A673 (cell line): ENCODE measurements at places on chromosomes 1 and 21.

GRCh38 chr1:13582713-13583443 is 754 bp upstream of the PDPN start:
- DNase-seq, result no peak

DNA sequence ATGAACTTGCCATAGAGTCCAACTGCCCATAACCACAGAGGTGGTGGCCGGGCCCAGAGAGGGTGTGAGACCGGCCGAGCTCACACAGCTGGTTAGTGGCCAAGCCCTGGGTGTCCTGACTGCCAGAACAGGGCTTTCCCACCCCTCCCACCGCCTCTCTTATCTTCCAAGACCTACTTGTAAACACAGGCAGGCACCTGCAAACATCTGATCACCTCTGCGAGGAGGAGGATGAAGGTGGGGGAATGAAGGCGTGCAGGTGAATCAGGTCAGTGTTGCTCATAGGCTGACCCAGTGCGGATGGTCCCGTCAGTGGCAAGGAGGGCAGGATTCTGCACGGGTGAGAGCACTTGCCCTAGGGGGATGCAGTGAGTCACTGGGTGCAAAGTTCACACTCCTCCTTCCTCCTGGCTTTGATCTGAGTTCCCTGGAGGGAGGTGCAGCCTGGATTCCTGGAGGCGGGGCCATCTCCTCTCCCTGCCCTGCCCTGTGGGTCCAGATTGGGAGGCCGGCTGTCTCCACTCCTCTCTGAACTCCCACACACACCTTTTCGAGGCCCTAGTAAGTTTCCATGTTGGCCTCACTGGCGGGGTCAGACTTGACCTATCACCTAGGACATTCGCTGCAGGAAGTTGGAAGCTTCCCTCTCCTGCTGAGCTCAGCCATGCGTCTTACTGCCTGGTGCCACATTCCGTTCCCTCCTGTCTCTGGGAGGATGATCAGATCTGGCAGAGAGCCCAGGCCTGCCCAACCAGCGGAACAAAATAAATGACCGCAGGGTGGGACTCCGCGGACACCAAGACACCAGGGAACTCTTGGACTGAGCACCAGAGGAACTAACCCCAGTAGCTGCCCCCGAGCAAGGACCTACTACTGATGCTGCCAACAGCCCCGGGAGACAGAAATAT is 7.3 kb downstream of the UQCRHL start:
- DNase-seq, result no peak

DNA sequence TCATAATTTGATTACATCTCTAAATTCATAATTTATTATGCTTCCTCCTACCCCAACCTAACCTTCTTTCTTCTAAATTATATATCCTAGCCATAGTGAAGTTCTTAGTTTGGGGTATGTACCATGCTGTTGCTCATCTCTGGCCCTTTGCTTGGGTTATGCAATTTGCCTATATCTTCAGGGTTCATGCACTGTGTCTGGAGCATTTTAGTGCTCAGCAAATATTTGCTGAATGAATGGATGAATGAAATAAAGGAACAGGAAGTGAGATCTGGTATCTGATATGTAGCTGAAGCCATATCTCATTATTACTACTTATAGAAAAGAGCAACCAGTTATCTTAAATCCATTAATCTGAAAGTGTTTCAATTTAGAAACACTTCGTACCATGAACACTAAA is 137.6 kb downstream of the GPATCH2 start:
- DNase-seq, result peak; percentile 11

- no peak for DNase-seq
Observed at GRCh38 chr1:99250728-99251127, 13.6 kb upstream of the PLPPR4 start.

DNA sequence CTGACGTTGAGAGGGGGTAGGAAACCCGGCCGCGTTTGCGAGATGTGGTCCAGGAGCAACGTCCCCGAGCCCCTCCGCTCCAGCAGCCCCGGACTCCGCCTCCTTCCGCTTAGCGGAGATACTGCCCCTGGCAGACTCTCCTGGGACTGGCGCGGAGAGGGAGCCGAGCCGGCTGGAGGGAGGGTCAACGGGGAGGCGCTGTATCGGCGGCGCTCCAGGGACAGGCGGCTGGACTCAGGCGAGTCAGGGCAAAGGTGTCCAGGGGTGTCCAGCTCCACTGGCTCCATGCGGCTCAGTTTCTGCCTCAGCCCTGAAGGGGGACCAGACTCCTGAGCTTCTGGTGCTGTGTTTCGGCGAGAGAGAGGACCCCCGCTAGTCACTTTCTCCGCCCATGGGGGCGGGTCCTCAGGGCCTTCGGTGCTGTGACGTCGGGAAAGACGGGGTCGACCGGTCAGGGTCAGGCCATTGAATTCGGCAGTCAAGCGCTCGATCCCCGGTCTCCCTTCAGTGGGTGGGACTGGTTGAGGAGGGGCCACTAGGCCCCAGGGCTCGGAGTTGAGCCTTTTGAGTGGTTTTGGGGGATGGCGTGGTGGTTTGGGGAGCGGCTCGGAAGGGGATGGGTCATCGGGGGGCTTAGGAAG is 2.8 kb upstream of the LIX1L start:
- DNase-seq, result peak; percentile 82

DNA sequence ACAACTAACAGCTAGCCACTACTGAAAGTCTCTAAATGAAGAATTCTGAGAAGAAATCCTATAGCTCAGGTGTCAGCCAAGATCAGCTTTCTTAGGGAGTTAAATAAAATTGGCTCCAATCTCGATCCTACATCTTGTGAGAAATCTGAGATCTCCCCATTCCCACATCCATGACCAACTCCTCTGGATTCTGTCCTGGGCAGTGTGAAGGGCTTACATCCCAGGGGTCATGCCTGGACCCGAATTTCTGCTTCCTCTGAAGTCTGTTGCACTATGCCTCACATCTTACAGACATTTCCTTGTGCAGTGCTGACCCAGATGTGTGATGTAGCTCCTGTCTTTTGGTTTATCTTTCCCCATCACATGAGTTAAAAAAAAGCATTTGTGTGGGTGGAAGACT is 4.8 kb upstream of the TNN start:
- DNase-seq, result no peak

DNA sequence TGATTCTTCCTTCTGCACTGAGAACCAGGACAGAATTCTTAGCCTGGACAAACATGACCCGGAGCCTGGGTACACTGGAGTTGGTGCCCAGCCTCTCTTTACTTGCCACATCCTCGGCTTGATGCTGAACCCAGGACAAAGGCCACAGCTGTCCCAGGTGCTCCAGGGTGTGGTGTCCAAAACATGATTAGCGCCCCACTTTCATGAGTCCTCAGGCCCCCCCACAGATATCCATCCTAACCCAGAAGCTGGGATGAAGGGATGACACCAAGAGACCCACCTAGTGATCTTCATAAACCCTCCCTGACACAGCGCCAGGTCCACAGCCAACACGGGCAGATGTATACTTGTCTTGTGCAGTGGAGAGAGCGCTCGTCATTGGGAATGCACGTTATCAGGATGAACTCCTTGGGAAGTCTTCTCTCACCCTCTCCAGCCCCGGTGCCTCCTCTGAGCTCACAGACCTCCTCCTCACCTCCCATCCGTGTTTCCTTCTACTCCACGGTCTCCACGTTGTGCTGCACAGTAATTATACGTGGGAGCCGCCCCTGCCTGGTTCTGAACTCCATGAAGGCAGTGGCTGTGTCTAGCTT is 3.6 kb downstream of the ABCA4 start:
- no peak for DNase-seq

- no peak for DNase-seq
Observed at GRCh38 chr1:20307026-20307425, 16.4 kb downstream of the VWA5B1 start.

DNA sequence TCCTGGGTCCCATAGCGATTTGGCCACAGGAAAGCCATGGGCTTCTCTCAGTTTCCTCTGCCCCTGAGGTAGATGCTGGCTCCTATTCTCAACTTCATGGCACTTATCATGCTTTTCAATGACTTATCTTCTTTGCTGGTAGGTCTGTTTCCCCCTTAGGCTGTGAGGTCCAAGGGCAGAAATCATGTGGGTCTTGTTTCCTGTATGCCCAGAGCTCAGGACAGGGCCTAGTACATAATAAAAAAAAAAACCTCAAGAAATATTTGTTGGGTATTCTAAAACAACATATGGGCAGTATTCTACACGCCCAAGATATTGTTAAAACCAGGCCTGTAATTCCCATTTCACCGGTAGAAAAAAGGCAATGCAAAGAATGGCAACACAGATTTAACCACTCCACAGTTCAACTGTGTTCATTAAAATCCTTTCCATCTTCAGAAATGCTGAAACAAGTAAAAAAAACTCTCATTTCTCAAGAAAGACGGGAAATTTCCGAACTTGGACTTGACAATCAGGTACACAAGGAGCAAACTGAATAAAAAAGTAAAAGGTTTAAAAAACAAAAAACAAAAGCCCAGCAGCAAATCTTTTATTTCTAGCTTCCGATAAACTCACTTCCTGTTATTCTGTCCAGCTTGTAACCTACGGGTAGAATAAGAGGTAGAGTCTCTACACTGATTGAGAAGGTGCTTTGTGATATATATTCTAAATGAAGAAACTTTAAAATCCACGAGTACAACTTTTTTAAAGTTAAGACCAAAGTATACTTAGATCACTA is 6.3 kb upstream of the TDRD10 start:
- DNase-seq, result no peak

GRCh38 chr1:26359981-26360806 is 6.3 kb upstream of the CRYBG2 start:
- DNase-seq, result no peak

DNA sequence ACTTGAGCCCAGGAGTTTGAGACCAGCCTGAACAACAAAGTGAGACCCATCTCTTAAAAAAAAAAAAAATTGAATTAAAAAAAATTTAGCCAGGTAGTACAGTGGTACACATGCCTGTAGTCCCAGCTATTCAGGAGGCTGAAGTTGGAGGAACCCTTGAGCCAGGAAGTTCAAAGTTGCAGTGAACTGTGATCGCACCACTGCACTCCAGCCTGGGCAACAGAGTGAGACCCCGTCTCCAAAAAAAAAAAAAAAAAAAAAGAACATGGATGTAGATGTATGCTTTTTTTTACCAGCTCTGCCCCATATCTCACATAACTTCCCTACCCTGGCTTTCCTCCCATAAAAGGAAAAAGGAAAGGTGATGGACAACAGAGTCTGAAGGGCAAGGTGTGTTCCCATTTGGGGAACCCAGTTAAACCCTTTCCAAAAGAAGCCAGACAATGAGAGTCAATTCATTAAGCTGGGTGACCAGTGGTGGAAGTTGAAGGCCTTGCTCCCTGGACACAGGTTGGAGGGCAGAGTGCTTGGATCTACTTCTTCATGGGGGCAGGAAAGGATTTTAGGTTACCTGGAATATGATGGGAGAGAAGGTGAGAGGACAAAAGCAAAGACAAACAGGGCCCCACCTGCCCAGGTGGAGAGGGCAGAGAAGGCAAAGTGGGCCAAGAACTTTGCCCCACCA is 2.9 kb downstream of the KRTCAP2 start:
- no peak for DNase-seq

GRCh38 chr1:200282497-200283122 is 127.2 kb downstream of the ZNF281 start:
- DNase-seq, result no peak

DNA sequence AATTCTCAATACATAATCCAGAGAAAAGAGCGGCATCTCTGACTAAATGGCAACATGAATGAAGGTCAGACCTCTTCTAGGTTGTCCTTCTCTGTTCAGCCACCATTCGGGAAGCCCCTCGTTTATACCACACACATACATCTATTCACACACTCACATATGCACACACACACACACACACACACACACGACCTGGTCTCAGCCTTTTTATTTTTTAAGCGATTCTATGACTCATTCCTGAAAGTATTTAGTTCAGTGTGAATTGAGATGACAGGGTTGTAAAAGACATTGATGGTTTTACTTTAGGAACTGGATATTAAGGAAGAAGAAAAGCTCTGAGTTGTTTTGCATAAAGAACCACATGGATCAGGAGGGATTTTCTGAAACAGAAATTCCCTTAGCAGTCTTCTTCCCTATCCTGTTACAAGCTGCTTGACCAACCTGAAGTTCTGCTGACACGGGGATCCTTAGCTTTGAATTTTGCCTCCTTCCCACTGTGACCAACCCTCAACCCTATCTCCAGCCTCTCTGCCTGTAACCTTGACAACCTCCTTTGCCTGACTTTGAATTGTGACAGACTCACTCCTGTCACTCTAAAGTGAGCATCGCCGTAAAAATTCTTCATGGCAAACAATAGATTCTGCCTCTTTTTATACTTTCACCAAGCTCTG is 383.1 kb upstream of the ESRRG start:
- DNase-seq, result no peak

DNA sequence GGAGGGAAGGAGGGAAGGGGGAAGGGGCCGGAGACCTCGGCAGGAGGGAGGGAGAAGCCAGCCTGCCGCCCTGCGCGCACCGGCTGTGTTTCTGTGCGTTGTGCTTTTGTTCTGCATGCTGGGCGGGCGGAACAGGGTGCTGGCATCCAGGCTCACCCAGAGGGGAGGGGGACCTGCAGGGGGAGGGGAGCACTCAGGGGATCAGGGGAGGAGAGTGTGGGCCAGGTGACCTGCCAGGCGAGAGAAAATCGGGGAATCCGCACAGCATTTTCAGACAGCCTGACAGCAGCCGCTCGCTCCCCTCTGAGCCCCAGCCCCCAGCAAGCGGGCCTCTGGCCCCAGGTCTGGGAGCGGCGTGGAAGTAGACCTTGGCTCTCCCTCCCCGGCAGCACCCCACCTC is 54.7 kb downstream of the RIPK4 start:
- no peak for DNase-seq

DNA sequence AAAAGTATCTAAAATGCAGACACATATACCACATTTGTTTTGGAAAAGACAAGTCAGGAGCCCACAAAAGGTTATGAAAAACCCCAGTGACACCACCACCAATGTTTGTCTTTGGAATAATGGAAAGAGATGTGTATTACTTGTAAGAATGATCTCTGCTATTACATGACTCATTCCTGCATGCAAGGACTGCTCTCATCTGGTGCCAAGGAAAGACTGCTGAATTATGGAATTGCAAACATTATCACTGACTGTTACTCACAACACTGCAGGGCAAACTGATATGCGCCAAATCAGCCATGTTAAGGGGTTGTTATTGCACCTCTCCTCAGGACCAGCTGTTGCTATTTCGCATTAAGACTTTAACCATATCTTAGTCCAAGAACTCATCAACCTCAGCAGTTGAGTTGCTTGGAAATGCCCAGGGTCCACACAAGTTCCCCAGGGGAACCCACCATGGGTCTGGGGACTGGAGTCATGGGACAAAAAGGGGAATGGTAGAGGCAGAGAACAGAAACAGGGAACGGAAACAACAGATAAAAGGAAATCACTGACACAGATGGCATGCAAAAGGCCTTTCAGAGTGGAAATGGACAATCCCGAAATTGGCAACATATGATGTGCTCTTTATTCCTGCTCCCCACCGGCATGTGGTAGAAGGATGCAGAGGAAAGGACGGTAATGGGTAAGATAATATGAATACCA is 34.4 kb downstream of the CAPZB start:
- DNase-seq, result peak; percentile 67

DNA sequence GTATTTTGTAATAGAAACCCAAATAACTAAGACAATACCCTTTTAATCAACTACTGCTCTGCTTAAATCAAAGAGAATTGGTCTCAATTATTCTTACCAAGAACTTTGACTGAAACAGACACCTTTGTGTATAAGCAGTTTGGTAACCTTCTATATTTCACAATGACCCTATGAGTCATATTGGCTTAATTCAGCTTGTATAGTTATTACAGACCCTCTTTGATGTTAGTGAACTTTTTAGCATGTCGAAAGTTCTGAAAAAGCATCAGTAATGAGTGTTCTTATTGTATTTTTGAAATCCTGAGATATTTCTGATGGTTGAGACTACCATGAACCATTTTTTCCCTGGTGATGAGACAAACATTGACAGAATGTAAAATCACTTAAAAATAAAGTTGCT is 43.3 kb upstream of the RABGAP1L start:
- no peak for DNase-seq

- no peak for DNase-seq
Observed at GRCh38 chr1:99877568-99877967, 27.4 kb downstream of the AGL start.
